ENCODE measurements at places on chromosomes 2 and 18.

DNA sequence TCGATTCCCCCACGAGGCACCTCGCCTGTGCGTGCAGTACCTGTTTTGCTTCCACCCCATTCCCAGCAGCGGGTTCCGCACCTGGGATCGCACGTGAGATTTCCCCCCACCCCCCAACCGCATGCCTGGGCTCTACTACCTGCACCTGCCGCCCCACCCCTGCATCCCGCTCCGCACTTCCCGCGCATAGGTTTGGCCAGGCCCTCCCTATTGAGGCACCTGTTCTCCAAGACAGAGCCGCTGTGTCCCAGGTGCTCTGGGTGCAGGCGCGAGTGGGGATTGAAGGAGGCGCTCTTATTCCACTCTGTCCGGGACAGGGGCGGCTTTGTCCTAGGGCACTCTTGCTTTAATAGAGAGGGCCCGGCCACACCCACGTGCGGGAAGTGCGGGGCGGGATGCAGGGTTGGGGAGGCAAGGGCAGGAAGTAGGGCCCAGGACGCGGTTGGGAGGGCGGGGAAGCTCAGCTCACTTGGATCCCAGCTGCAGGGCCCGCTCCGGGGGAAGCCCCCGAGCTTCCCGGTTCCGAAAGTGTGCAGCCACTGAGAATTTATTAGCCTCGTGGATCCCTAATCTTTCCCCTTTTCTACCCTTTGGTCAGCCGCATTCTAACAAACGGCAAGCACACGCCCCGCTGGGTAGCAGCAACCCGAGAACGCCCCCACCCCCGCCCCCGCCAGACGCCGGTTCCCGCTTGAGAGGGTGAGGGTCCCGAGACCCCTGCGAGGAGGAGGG, 670 bp upstream of the MOCOS start:
- DNase-seq = no peak

DNA sequence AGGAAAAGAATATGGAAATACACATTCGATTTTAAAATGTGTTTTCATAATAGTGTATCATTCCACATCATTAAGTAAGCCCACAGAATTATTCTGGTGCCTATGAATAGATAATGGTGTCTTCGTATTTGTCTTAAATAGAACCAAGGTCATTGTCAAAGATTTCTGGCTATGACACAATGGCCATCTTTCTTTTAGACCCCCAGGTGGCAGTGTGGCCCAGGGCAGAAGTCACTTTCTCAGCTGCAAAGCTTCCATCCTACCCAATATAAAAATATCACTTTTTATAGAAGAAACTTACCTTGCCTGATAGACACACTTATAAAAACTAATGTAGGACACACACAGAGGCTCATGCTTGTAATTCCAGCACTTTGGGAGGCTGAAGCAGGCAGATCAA, 57.5 kb downstream of the ZRANB3 start:
- peak; percentile 3 for DNase-seq

GRCh38 chr18:22488554-22488953, 70.8 kb upstream of the CTAGE1 start:
- no peak for DNase-seq

DNA sequence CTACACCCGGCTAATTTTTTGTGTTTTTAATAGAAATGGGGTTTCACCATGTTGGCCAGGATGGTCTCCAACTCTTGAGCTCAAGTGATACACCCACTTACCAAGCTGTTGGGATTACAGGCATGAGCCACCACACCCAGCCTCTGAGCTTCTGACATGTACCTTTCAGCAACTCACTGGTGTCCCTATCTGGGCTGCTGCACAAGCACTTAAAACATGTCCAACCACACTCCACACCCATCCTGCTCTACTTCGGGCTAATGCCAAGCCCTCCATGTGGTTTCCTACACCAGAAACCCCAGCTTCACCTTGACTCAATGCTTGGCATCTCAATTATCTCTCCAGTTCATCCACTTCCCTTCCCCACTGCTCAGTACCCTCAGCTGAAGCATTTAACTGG, 22.4 kb upstream of the ARMC9 start:
- DNase-seq = no peak

DNA sequence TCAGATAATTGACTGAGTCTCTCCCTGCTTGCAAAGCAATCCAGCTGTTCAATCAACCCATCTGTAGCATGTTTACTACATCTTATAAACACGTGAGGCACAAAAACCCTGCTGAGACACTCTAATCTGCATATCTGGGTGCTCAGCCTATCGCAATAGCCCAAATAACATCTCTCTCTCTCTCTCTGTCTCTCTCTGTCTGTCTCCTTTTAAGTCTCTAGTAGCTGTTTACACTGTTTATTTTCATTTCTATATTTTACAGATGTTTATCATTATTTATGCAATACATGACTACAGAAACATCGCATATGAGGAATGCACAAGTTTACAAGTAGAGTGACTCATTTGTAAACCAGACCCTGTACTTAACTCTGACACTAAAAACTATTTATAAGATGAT, 422.1 kb upstream of the DSEL start:
- DNase-seq = no peak

GRCh38 chr2:129756276-129756675, 223.2 kb upstream of the RAB6C start:
- DNase-seq = no peak

GRCh38 chr2:1970341-1970740, 226.0 kb upstream of the PXDN start:
- no peak for DNase-seq

- no peak for DNase-seq
Measured at GRCh38 chr2:159774370-159774990, 23.5 kb downstream of the CD302 start.

DNA sequence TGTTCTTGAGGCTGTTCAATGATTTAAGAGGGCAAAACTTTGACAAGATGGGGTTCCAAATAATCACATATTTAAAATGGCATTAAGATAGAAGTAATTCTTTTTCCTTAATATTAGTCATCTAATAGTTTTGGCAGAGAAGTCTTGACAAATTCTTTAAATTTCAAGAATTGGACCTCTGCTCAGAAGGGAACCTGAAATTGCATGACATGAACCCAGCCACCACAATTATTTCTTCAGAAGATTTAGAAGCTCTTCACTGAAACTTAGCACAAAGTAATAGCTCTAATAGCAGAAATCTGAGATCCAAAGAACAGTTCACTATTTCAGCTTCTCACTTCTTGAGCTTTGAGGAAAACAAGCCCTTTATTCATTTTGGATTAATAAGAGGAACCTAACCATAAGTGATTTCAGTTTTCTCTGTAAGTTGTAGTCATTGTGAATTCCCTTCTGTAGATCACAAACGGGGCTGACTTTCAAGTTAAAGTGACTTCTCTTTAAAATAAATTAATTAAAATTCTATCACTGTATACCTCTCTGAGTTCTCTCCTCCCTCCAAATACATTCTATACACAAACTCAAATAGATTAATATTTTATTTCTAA, 100.6 kb upstream of the ITGA4 start:
- no peak for DNase-seq

GRCh38 chr18:8358033-8358765, 251.0 kb upstream of the RAB12 start:
- DNase-seq = no peak

- no peak for DNase-seq
Measured at GRCh38 chr2:105409717-105410116, 10.9 kb upstream of the FHL2 start.

DNA sequence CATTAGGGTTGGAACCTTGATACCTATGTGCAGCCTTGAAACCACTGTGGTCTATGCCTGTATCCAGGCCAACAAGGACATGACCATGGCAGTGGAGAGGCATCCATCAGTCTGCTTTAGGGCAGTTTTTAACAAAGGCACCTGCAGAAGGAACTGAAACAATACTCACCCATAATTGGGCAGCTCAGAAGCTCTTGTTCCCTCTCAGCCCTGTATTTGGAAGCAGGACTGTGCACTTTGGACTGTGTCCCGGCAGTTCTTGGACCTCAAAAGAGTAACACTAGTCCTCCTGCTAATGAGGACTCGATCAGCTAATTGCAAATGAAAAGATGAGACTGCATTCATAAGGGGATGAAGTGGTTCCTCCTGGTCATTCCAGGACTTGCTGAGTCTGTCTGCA, 500.2 kb upstream of the TNP1 start:
- no peak for DNase-seq

GRCh38 chr2:112642966-112643365, 2.8 kb upstream of the SLC20A1 start:
- DNase-seq = no peak

- no peak for DNase-seq
Measured at GRCh38 chr2:189783451-189783926, 650 bp downstream of the ORMDL1 start.

DNA sequence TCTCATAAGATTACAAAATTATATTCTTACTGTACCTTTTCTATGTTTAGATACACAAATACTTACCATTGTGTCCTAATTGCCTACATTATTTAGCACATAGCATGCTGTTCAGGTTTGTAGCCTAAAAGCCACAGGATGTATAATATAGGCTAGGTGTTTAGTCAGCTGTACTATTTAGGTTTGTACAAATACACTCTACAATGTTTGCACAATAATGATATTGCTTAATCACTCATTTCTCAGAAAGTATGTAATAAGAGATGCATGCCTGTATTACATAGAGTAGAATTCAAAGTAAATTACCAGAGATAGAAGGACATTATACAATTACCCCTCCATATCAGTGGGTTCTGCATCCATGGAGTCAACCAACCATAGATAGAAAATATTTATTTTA, 201.1 kb upstream of the COL3A1 start:
- DNase-seq = peak; percentile 60

GRCh38 chr2:129400826-129401225, 578.6 kb upstream of the RAB6C start:
- no peak for DNase-seq

DNA sequence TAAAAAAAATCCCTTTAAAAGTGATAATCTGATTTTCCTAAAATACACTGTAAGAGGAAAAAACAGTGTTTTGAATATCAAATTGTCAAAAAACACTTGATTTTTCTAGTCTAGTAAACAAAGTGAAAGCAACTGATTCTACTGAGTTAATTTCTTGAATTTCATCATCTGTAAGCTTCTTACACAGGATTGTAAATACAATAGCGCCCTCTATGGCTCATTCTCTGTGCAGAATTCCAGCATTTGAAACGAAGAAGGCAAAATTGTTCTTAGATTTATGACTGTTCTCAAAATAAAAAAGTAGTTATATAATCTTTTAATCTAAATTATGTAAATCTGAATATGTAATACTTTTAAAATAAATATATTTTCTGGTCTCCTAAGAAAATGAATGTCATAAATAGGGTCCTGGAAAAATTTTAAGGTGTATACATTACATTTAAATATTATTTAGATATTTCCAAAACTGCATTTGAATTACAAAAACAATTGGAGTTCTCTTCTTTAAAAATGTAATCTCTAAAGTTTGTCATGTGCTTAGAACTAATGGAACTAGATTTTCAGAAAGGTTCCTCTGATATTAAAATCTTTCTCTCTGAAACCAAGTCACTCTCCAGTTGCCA, 176.9 kb upstream of the MC4R start:
- DNase-seq = peak; percentile 29

GRCh38 chr2:215680605-215681598, 245.0 kb upstream of the FN1 start:
- no peak for DNase-seq

DNA sequence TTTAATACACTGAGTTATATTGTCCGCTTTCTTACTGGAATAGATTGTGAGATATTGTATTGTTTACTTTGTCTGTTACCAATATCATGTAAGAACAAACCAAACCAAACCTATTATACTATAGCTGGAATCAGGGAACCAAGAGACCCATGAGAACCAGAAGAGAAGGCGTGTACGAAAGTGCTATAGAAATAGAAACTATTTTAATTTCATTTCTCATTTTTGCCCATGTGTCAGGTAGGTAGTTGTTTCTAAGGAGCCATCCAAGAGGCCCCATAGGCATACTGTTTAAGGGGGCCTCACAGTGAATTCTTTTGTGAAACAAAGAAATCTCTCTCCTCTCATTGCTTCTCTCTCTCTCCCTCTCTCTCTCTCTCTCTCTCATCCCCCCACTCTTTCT, 363.6 kb downstream of the RNF144A start:
- no peak for DNase-seq

DNA sequence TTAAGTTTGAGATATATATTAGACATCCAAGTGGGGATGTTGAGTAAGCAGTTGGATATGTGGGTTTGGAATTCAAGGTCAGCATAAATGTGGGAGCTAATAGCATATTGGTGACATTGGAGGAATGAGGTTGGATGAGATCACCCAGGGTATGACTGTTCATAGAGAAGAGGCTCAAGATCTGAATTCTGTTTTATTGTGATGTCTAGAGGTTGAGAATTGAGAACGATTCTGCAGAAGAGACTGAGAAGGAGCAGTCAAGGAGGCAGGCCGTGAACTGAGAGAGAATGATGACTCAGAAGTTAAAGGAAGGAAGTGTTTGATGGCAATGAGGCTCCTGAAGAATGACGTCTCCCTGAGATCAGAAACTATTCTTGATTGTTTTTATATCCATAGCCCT, 5.9 kb downstream of the SERPINB11 start:
- DNase-seq = peak; percentile 77

DNA sequence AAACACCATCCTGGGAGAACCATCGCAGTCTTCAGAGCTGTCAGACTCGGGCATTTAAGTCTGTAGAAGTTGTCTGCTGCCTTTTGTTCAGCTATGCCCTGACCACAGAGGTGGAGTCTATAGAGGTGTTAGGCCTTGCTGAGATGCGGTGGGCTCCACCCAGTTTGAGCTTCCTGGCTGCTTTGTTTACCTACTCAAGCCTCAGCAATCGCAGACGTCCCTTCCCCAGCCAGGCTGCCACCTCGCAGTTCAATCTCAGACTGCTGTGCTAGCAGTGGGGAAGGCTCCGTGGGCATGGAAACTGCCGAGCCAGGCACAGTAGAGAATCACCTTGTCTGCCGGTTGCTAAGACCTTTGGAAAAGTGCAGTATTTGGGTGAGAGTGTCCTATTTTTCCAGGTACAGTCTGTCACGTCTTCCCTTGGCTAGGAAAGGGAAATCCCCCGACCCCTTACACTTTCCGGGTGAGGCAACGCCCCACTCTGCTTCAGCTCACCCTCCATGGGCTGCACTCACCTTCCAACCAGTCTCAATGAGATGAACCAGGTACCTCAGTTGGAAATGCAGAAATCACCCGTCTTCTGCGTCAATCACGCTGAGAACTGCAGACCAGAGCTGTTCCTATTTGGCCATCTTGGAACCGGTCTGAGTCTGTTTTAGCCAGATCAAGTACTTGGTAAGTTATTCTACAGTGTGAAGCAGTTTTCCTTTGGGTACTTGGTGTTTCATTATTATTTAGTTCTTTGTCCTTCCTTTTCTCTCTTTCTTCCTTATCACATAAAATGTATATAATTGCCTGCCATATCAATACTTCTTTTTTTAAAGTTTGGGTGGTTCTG, 71.5 kb downstream of the CDC42EP3 start:
- DNase-seq = no peak

Data from HS-5 (cell line).